ENCODE measurements at places on chromosomes 13 and 19. TPM values are rescaled to one million over a fixed set of nuclear protein-coding genes. Genes with fewer than 3 reads are reported as not detected.
A peak's percentile ranks its signal among the peaks of the same experiment; 100 is the strongest.

DNA sequence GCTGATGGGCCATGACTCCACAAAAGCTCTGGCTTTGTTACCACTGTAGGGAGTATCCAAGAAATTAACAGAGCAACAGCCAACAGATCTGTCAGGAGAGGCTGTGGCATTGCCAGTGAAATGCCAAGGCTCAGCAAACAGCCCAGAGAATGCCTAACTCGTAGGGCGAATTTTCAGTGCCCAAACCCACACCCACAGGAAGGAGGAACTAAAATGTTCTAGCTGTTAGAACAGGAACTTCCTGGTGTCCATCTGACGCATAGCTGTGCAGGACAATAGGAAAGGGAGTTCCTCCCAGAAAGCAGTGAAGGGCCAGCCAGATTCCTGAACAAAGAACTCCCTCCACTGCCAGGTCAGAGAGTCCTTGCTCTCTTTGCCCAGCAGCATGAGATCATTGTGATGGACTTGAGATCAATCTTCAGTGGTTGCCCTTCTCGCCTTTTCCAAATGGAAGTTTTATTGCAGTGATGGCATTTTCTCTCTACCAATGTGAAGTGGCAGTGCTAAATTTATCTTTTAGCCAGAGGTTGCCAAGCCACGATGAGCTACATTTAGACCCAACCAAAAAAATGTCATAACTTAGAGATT, 224.2 kb upstream of the STARD13 start:
- no peak for DNase-seq

DNA sequence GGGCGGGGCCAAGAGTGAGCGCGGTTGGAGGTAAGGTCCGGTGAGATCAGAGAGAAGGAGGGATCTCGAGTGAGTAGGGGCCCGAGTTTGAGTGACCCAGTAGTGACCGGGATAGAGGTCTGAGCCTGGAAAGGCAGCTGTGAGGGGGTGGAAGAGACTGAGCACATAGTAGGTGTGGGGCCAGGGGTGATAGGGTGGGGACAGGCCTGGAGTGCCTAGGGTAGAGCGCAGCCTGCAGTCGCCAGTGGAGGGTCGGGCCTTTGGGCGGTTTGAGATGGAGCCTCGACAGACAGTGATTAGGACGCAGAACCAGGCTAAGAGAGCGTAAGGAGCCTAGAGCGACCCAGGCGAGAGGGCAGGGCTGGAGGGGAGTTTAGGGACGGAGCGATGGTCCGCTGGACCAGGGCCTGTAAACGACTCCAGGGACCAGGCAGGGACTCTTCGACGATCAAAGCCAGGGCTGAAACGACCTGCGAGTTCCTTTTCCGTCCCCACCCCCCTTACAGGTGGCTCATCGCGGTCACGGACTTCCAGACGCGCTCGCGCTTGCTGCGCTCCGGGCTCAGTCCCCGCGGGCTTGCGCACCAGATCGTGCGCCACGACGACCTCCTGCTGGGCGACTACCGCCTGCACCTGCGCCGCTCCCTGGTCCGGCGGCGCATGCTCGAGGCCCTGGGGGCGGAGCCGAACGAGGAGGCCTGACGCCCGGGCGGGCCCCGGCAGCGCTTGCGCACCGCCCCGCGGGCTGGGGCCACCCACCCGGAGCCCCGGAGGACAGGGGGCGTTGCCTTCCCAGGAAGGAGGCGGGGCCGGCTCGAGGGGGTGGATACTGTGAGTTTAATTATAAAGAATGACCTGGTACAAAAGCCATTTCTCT, 9.4 kb downstream of the C19orf81 start:
- DNase-seq, result peak; percentile 30

- no peak for DNase-seq
Observed at GRCh38 chr13:44220948-44221347, 152.7 kb upstream of the SERP2 start.

DNA sequence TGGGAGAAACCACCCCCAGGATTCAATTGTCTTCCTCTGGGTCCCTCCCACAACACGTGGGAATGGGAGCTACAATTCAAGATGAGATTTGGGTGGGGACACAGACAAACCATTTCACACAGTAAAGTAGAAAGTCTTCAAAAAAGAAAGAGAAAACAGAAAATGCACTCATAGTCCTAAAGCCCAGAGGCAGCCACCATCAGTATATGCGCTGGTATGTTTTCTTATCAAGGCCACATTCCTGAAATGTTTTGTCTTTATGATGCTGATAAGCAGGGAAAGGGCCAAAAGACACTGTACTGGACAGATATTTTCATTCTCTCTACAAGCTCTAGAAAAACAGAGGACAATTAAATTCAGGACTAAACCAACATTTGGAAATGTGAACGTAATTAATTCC, 375.8 kb upstream of the TSHZ3 start:
- DNase-seq, result no peak

DNA sequence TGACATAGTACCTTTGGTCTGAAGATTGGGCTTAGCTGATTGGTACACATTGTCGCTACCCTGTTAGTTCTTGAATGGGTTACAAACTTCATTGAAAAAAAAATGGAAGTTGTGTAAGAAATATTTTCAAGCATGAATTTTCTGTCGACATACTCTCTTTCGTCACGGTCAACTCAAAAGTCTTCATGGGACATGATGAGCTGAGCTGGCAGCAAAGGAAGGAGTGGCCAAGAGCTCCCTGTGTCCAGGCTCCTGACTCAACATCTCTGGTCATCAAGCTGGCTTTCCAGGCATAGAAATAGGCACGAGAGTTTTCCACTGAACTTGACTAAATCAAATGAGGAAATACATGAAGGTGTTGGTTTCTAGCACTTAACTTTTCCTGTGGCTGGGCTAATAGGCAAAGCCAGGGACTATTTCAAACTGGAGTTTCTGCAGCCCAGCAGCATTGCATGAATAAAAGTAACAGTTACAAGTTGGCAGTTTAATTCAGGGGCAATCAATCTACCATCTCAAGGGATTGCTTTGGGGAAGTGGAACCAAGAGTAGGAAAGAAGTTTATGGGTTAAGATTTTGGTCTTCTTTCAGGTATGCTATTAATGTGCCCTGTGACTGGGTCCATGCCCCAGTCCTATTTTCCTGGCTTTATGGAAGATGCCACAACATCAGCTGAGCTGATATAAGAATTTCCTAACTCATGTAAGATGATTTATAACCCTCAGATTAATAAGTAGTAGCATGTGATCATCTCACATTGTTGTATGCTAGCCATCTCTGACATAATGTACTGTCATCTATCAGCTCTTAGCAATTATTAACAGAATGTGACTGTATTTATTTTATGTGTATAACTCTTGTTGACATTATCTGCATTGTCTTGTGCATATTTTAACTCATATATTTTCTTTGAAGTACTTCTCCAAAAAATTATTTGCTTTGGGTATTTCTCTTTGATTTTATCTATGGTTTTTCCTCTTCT, 385.8 kb downstream of the DLEU7 start:
- no peak for DNase-seq

GRCh38 chr19:16228637-16229321, 31.1 kb downstream of the AP1M1 start:
- DNase-seq, result no peak

The ATP7B gene
- polyA plus RNA-seq, result 5.9 TPM

The ZNF283 gene
- 3.2 TPM for polyA plus RNA-seq

- DNase-seq, result no peak
Observed at GRCh38 chr13:70108356-70109105, at the start of gene KLHL1. Gene KLHL1, minus strand, starts transcription at chr13:70108452. Its CDS starts 753 bp downstream, at chr13:70107699.

The IFNL1 gene
- polyA plus RNA-seq, result not detected

GRCh38 chr19:35904311-35905068, 2.2 kb downstream of the HCST start:
- no peak for DNase-seq

The ZNF709 gene
- 2.5 TPM for polyA plus RNA-seq

- no peak for DNase-seq
Observed at GRCh38 chr13:46181377-46181839, 569 bp downstream of the LCP1 start.

GRCh38 chr13:33340631-33341030, 55.1 kb upstream of the STARD13 start:
- no peak for DNase-seq

DNA sequence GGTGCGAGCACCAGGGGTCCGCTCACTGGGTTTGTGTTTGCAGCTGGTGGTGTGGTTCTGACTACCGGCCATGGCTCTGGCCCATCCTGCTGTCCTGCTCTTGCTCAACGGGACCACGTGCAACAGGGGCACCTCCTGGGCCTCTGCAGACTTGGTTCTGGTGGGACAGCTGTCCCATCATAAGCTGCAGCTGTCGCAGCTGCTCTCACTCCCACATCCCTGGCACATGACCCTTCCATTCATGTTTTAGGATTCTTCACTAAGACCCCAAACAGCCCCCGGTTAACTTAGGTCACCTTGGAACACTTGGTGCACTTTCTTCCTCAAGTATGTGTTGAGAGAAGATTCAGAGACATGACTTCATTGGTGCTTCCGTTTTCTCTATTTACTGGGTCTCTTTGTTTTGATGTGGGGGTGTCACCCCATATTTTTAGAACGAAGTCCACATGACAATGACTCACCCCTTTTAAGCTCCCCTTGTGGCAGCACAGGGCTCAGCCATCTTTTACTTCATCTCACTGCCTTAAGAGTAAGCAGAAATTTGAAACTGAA, 68.4 kb upstream of the ARHGEF7 start:
- no peak for DNase-seq

The APOC4 gene
- polyA plus RNA-seq, result not detected

GRCh38 chr13:70339738-70340137, 231.5 kb upstream of the KLHL1 start:
- DNase-seq, result no peak

The ZNF616 gene
- polyA plus RNA-seq, result 5.1 TPM

The MED26 gene
- 3.0 TPM for polyA plus RNA-seq

DNA sequence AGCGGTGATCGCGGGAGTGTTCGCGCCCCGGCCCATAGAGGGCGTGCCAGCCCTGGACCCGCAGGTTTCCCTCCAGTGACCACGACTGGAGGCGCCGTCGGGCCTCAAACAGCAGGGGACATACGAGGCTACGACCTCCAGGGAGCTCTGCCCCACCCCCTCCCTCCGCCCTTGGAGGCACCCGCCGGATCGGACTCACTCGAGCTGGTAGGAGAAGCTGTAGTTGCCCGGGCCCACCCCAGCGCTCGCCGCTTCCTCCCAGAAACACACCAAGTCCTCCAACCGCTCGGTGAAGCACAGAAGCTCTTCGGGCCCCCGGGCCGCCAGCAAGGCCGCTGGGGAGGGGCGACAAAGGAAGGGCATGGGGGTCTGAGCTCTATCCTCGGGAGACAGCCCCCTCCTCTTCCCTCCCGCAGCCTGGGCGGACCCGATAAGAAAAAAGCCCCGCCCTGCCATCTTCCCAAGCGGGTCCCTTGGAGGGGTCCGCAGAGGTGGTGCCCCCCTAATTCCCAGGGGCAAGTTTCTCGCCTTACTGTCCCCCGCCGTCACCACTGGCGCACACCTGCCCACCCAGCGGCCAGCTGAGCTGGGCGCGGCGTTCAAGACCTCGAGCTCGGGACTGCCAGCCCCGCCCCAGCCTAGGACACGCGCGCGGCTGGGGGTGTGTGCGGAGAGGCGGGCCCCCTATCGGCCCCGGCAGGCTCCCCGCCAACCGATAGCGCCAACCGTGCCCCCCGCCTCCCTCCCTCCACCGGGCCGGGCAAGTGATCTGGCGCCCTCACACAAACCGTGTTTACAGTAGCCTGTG, 1.0 kb downstream of the EPOR start:
- no peak for DNase-seq

- DNase-seq, result no peak
Observed at GRCh38 chr13:91722267-91722884, 324.0 kb downstream of the GPC5 start.

GRCh38 chr13:104632736-104633135, 1566.5 kb upstream of the SLC10A2 start:
- DNase-seq, result no peak

GRCh38 chr13:26887594-26887993, 127.0 kb upstream of the GPR12 start:
- no peak for DNase-seq

- DNase-seq, result no peak
Observed at GRCh38 chr13:77979721-77980385, 61.2 kb upstream of the EDNRB start.

The SLC25A41 gene
- not detected for polyA plus RNA-seq

The IFI30 gene
- polyA plus RNA-seq, result 34.4 TPM

GRCh38 chr19:3479177-3479833, 1.0 kb downstream of the SMIM24 start:
- no peak for DNase-seq

DNA sequence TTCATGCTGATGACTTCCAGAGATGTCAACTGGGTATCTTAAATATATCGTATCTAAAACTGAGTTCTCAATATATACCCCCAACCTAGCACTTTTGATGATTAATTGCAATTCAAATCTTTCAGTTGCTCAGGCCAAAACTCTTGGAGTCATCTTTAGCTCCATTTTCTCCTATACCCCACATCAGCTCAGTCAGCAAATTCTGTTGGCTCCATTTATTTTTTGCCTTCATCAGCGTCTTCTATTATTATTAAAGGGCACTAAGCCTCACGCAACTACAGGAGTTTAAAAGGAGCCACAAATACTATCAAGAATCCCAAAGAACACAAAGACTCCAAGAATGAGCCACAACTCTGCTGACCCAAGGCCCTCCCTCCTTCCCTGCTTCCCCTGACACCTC, 134.9 kb downstream of the KCTD12 start:
- no peak for DNase-seq

The CYP4F11 gene
- polyA plus RNA-seq, result 0.15 TPM

DNA sequence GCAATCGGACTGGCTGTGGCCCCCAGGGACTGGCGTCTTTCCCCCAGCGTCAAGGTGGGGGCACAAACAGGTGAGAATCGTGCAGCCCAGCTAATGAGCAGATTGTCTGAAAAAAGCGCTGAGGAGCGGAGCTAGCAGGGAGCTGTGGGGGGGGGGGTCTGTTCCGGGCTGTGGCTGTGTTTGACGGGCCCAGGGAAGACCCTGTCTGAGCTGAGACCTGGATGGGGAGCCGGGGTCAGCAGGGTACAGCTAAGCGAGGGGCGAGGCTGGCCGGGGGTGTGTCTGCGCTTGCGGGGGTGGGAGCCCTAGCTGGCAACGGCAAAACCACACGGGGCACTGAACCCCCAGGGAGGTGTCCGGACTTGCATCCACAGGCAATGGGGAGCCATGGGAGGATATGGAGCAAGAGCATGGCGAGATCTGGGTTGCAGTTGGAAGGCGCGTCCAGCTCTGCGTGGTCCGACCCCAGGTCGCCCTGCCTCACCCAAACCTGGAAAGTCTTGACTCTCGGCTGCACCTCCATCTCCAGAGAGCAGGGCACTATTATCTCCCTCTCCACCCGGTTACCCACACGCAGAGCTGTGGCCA, 4.6 kb downstream of the LINGO3 start:
- no peak for DNase-seq

DNA sequence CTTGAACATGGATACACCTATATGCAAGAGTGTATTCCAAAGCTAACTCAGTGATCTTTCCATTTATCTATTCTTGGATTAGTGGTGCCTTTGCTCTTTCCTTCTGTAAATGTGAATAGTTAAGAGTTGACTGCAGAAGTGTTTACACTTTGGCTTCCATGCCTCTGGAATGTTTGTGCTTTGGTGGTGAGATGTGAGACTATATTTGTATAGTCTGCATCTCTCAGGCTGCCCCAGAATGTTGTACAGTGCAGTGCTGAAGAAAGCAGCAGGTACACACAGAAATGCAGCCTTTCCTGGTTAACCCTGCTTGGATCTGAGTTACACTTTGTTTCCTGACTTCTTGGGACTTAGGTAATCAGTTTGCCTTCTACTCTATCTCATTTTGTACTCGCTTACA, 90.2 kb downstream of the DNAJC15 start:
- no peak for DNase-seq

The PSG3 gene
- polyA plus RNA-seq, result 0.42 TPM

- DNase-seq, result no peak
Observed at GRCh38 chr19:29965492-29965891, 23.5 kb downstream of the URI1 start.

Data from ovary (tissue), 10 donors.